ENCODE measurements at places on chromosomes 13 and 19. TPM values are rescaled to one million over a fixed set of nuclear protein-coding genes. Genes with fewer than 3 reads are reported as not detected.

DNA sequence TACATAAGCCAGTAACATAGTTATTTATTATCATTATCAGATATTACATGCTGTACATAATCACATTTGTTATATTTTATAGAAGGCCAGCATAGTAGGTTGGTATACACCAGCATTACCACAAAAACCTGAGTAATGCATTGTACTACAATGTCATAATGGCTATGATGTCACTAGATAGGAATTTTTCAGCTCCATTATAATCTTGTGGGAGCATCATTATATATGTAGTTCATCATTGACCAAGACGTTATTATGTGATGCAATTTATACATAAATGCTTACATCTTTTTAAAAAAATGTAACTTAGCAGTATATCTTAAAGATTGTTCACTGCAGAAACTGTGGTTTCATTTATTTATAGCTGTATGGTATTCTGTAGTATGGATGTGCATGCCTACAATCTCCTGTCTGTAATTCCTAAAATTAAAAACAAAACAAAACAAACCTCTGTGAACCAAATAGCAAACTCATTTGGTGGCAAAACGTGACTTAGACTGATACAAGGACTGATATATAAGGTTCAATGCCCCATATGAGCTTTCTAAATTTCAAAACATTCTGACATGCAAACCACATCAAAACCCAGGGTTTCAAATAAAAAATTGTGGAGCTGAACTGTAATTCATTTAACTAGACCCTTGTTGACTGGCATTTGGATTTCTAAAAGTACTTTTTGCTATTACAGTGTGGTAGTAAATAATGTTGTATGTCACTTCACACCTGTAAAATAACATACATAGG, 250.9 kb downstream of the DLEU7 start:
- DNase-seq: no peak

- no peak for DNase-seq
Measured at GRCh38 chr13:72540881-72541280, 186.5 kb downstream of the MZT1 start.

Gene SELENOV
- 4.1 TPM for polyA plus RNA-seq

Gene FBXW9
- polyA plus RNA-seq: 12.1 TPM

- DNase-seq: no peak
Measured at GRCh38 chr13:27194895-27195764, 23.5 kb upstream of the USP12 start.

Gene SIGLEC8
- polyA plus RNA-seq: 0.05 TPM

Gene TMPRSS9
- 0.27 TPM for polyA plus RNA-seq

GRCh38 chr19:45653634-45654033, 14.4 kb upstream of the GIPR start:
- DNase-seq: no peak

All from right renal pelvis (tissue), 4 donors.